ENCODE measurements at places on chromosomes 1 and 21.

DNA sequence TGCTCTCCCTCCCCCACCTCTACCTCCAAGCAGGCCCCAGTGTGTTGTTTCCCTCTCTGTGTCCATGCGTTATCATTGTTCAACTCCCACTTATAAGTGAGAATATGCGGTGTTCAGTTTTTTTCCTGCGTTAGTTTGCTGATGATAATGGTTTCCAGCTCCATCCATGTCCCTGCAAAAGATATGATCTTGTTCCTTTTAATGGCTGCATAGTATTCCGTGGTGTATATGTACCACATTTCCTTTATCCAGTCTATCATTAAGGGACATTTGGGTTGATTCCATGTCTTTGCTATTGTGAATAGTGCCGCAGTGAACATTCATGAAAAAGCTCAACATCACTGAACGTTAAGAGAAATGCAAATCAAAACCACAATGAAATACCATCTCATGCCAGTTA lies 58.6 kb downstream of the DNAH14 start:
- DNase-seq: no peak

- DNase-seq: no peak
These were observed 12.8 kb downstream of the PEAR1 start for GRCh38 chr1:156906206-156906906.

DNA sequence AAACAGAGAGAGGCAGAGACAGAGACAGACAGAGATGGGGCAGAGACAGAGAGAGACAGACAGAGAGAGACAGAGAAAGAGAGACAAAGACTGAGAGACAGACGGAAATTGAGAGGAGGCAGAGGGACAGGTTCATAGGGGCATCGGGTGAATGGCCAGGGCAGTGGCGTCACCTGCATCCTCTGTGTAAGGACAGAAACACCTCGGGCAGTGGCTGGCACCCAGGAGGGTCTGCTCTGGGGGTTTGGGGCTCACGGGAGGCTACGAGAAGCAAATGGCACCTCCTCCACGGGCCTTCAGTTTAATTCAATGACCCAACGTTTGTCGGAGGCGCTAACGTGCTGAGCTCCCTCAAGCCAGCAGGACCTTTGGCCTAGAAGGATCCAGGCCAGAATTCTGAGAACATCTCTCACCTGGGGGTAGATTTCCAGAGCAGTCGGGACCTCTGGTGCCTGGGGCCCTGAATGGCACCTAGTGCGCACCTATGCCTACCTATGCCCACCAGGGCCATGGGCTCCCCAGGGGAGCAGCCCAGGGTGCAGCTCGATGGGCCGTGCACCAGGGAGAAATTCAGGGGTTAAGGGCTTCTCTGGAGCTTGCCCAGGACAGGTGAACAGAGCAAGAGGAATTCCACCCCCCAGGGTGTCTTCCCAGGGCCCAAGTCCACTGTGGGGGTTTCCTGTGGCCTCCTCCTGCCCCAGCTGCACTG lies 20.6 kb upstream of the PTTG1IP start:
- no peak for DNase-seq

- DNase-seq: peak; percentile 71
These were observed 71.8 kb downstream of the CD58 start for GRCh38 chr1:116498789-116499628.

DNA sequence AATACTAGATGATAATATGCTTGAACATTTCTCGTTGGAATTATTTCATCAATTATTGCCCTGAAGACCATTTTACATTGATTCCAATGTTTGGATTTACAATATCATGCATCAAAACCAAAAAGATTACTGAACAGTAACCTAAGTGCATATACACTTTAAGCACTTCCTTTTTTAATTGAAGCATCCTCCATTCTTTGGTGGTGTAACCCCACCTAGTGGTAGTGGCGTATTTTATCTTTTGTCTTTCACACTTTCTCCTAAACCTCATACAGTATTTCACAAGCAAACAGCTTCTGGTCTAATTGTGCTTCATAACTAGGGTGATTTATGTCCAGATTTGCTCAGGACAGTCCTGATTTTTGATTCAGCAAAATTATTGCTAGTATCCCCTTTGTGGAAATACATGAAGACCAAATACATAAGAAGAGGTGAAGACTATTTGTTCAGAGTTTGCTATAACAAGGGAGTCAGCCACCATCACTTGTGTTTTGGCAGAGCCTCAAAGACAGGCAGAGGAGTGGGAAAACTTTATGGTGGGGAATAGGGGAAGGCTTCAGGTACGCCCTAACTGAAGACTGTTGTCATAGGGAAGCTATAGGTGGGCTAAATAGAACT lies 3.4 kb upstream of the NVL start:
- DNase-seq: peak; percentile 75

- DNase-seq: no peak
These were observed 207.0 kb downstream of the BARHL2 start for GRCh38 chr1:90510143-90510542.

GRCh38 chr1:40421431-40422384 lies 28.6 kb upstream of the ZFP69B start:
- peak; percentile 49 for DNase-seq

GRCh38 chr1:62038594-62039284 lies 155.9 kb upstream of the L1TD1 start:
- DNase-seq: no peak

GRCh38 chr1:228812961-228813360 lies 77.7 kb downstream of the RHOU start:
- no peak for DNase-seq

GRCh38 chr1:240878631-240879030 lies 266.7 kb upstream of the GREM2 start:
- DNase-seq: peak; percentile 33

DNA sequence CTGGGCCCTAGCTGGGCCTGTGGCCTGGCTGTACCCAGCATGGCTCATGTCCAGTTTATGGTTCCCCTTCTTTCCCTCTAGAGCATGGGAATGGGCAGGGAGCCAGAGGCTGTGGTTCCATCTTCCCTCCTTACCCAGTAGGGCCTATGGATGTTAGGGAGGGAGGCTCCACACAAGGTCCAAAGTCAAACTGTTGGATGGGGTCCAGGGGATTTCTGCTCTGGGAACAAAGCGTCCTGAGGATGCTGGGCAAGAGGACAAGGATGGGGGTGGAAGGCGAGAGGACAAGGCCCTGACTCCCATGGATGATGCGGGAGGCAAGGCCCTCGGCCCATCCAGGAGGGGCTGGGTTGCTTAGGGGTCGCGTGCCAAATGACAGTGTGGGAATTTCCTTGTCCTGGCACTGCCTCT lies 17.3 kb downstream of the CSF1 start:
- peak; percentile 98 for DNase-seq

DNA sequence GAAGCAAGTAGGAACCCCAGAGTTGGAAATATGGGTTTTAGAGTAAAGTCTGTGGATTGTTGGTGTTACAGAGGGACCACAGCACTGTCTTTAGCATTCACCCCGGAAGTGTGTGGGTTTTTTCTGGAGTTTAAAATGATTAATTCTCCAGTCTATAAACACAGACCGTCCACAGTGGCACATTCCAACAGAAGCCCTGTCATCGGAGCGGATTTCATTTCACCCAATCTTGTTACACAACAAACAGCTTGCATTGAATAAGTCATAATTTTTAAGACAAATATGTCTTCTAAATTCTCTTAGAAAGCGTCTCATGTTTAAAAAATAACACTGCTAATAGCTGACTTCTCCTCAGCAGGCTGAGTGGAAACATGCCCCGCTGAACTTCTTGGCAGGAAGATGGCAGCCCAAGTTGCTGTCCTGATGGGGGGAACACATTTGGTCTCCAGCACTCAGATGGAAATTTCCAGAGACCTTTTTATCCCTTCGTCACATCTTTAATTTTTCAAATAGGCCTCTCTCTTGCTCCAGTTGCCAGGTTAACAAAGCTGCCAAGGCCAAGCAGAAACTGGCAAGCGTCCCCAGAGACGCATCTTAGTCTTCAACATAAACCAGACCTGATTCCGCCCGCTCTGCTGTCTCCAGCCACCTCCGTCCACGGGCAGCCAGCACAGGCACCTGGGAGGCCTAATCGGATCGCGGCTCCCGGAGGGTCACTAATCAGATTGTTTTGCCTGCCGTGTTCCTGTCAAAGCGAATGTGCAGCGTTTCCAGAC lies 28.8 kb upstream of the SLC19A1 start:
- DNase-seq: peak; percentile 40

GRCh38 chr1:25684216-25684965 lies 67.8 kb downstream of the MAN1C1 start:
- no peak for DNase-seq

DNA sequence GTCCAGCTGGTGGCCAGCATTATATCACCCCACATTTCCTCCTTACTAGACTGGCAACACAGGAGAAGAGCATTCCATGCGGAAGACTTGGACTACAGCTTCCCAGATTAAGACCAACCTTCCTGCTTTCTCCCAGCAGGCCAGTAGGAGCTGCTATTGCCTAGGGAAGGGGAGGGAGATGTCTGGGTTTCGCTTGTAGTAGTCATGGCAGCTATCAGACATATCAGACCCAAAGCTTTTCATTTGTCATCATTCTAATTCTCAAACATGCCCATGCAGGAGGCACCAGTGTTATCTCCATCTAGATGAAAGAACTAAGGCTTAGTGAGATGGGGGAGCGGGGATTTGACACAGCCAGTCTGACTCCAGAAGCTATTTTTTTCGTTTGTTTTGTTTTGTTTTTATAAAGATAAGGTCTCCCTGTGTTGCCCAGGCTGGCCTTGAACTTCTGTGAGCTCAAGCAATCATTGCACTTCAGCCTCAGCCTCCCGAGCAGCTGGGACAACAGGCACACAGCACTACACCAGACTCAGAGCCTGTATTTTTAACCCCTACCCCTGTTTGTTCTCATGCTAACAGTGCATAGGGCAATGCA lies 4.5 kb downstream of the PLA2G2A start:
- peak; percentile 81 for DNase-seq

DNA sequence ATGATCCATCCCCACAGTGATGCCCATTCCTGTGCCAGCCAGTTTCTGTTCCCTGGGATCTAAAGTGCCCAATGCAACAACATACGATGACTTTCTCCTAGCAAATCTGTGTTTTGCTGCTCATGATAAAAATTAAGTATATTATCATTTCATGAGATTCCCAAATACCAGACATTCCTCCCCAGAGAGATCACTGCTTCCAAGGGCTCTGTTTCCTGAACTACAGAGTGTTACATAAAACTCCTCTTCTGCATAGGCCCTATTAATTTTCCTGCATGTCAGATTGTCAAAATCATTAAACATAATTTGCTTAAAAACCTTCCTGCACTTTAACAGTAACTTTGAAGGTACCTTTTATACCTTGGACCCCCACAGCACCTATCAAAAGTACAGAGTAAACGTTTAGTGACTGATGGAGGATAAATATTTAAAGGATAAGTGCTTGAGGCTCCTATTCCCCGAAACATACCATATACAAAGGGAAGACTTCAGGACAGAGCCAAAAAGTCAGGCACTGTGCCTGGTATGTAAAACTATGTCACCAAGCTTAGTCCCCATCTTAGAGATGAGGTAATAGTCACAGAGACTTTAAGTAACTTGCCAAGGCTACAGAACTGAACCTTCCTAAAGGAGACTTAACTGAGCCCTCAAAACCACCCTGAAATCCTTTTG lies 50.2 kb downstream of the SLC25A24 start:
- DNase-seq: no peak

DNA sequence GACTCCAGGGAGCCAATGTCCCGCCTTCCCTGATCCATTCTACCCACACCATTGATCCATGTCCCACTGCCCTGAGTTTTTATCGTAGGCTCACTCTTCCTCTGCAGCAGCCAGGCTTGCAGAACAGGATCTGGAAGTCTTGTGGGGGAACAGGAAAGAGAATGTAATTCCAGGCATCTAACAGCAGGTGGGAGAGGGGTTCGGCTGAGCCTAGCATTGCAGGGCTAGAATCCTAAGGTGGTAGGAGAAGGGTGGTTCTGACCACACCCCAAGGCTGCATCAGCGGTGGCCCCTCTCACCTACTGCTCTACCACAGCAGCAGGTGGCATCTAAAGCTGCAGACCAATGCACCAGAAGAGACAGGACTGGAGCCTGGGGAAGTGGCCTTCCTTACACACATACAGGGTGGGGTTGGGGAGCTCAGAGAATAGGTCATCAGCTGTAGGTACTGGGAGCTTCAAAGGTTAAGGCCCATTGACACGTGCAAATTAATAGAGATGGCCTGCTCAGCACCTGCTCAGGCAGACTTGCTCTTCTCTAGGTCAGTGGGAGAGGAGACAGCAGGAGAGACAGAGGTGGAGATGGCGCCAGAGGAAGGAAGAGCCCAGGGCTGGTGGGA lies 20.5 kb downstream of the KNCN start:
- DNase-seq: no peak

- DNase-seq: peak; percentile 28
These were observed 66.7 kb downstream of the PATJ start for GRCh38 chr1:61808968-61809367.

GRCh38 chr1:204294357-204294756 lies 65.4 kb downstream of the PLEKHA6 start:
- peak; percentile 94 for DNase-seq

DNA sequence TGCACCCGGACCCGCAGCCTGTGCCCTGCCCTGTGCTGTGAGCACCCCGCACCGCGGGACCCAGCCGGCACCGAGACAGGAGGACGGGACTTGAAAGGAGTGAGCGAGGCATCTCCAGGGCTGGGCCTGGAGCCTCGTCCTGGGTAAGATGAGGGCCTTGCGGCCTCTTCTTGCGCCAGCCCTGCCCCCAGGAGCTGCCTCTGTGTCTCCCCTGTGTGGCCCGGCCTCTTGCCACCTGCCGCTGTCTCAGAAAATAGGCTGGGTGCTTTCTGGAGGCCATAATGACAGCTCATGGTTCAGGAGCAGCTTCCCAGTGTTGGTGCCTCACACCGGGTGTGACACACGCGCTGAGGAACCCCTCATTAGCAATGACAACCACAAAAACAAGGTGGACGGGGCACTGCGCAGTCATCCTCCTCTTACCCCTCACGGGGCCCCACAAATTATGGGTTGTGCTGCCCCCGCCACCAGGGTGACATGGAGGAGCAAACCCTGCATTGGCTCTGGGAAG lies 161.5 kb upstream of the C1orf174 start:
- DNase-seq: no peak

- peak; percentile 66 for DNase-seq
These were observed 171.8 kb upstream of the C1orf87 start for GRCh38 chr1:60245324-60245723.

DNA sequence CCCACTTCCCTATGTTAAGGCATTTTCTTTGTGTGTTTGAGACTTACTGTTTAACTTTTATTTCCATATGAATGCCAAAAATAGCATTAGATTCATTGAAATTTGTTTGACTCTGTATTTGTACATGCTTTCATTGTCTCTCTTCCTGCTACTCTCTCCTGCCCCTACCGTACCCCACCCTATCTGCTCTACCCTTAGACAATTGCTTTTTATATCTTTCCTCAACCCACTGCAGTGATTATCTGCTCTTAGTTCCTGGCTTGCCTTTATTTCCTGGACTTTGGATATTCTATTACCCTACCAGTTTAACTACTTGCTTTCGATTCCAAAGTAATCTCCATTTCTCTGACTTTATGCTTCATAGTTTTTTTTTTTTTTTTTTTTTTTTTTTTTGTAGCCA lies 10.5 kb downstream of the RAVER2 start:
- no peak for DNase-seq

DNA sequence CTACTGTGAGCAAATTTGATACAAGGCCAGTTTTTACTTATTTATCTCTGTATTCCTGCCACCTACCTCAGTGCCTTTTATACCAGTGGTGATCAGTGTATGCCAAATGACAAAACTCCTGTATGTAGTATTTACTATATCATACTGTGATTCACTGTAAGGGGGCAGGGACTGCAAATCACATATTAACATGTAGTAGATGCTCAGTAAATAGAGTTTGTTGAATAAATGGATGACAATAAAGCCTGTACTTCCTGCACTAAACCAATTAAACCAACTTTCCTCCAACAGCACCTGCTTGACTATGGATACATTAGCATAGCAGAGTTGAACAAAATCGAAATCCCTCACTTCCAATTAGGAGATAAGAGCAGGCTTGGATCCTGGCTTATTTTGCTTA lies 73.3 kb upstream of the C1orf87 start:
- no peak for DNase-seq

Data from fibroblast of mammary gland (primary cell).